Fibroblast of lung (primary cell): ENCODE measurements at places on chromosomes 12 and 14.
A peak's percentile ranks its signal among the peaks of the same experiment; 100 is the strongest.

GRCh38 chr12:131980263-131980662 is 30.5 kb downstream of the EP400 start:
- no peak for DNase-seq

DNA sequence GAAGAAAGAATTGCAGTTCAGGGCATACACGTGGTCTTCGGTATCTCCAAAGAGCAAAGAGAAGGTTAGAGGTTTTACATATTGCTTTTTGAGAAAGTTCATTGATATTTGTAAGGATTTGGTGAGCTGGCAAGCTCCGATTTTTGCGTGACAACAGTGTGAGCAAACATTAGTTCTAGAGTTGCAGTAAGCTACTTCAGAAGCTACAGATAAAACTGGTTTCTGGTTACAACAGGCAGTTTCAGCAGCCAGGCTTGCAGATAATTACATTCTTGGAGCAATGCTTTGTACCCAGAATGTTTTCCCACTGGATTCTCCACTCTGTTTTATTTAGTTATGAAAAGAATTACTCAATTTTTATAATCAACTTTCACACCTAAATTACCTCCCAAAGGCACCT is 28.2 kb downstream of the KLRK1 start:
- DNase-seq: peak; percentile 80

DNA sequence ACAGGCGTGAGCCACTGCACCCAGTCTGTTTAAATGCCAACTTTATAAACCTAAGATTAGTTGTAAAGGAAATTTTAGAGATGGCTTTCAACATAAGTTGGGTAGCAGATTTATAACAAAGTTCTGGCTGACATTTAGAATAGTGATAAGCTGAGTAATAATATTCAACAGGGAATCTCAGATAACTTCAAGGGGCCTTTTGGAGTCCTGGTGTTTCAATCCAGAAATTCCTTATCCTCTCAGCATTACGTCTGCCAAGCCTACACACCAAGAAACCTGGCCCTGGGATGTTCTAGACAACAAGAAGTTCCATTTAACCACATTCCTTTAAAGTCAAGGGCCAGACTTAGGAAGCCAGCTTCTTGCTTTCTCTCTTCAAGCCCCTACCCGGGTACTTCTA is 59.5 kb upstream of the DYRK2 start:
- peak; percentile 12 for DNase-seq

- DNase-seq: no peak
Observed at GRCh38 chr14:80146941-80147340, 64.4 kb downstream of the DIO2 start.

- DNase-seq: no peak
Observed at GRCh38 chr14:96627386-96627785, 125.2 kb downstream of the PAPOLA start.

GRCh38 chr12:98924-99352 is 32.4 kb downstream of the IQSEC3 start:
- DNase-seq: no peak

DNA sequence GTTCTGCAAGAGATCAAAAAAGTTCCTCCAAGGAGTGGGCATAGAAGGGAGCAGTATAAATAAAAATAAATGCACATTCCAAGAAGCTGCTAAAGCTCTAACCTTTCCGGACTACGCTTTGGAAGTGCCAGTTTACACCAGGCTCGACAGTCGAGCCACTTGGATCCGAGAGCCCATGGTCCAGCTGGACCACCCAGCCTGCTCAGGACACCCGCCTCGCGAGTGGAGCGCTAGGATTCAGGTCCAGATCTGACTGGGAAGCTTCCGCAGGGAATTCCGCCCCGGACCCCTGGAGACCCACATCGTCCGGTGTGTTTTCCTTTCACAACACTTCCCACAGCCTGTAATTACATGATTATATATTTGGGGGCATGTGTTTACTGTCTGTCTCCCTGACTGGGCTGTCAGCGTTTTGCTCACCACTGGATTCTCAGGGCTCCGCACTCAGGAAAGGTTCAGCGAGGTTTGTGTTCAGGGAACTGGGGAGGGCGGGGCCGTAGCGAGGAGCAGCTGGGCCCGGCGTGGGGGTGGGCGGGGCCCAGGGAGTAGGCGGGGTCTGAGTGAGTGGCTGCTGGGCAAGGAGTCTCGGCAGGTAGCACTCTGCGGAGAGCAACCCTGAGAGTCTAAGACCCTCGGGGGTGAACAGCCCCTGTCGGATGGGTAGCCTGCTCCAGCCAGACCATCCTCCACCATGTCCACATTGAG is 52.3 kb upstream of the TMEM263 start:
- peak; percentile 49 for DNase-seq

GRCh38 chr14:103172921-103173320 is 49.7 kb downstream of the TNFAIP2 start:
- no peak for DNase-seq
